ENCODE measurements at places on chromosomes 4 and X. TPM values are rescaled to one million over a fixed set of nuclear protein-coding genes. Genes with fewer than 3 reads are reported as not detected.
A peak's percentile ranks its signal among the peaks of the same experiment; 100 is the strongest.

DNA sequence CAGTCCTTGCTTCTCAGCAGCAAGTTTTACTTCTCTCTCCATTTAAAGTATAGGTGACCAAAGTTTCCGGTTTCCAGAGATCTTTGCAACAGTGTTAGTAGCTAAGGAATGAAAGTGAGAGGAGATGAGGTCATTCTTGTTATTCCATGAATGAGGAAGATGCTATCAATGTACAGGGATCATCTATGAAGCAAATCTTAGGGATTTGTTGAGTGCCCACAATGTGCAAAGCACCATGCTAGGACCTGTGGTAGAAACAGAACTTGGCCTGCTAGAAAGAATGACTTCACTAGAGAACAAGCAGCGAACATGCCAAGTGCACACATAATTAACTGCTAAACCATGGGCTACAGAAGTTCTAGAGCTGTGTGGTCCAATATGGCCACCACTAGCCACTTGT, 112.5 kb downstream of the MID1 start:
- no peak for DNase-seq

DNA sequence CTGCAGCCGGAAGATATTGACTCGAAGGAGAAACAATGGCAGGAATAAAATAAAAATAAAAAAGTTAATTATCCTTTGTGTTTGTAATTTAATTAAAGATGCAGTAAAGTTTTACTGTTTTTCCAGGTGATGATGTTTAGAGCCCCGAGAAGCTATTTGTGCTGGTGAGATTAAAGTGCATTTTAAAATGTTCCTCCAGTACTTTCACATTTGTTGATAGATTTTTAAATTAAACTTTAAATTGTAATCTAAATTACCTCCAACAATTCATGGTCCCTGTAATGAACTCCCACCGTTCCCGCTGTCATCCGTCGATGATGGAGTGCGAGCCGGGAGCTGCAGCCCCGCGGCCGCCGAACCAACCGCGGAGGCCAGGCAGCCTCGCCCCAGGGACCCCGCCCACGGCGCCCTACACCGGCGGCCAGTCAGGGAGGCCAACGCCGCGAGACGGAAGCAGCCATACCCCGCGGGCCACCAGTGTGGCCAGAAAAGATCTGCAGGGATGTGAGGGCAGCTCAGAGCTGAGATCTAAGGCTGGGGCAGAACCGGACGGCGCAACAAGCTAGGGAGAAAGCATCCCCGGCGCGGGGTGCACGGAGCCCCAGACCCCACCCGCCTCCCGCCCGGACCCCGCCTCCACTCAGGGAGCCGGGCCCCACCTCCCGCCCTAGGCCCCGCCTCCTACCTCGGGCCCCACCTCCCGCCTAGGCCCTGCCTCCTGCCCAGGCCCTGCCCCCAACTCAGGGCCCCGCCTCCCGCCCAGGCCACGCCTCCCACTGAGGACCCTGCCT, 104.0 kb downstream of the FAM53A start:
- DNase-seq, result peak; percentile 87

- no peak for DNase-seq
These were observed 114.4 kb downstream of the FRYL start for GRCh38 chr4:48665555-48666186.

- no peak for DNase-seq
These were observed 4.7 kb downstream of the OCRL start for GRCh38 chrX:129544780-129545179.

DNA sequence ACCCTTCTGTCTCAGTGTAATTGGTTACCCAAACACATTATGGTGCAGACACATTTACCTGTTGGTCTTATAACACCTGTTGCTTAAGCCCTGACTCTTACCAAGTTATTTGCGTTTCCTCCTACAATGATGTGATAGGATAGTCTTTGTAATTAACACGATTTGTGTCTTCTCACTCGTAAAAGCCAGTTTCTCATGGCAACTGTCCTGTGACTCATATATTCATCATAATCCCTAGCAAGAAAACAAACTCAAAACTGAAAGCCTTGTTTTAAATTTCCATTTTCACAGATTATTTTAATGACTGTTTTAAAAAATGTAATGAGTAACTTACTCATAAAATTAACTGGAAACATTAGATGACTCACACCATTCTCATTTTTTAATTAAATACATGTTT, 495.2 kb downstream of the NLGN4X start:
- DNase-seq, result no peak

DNA sequence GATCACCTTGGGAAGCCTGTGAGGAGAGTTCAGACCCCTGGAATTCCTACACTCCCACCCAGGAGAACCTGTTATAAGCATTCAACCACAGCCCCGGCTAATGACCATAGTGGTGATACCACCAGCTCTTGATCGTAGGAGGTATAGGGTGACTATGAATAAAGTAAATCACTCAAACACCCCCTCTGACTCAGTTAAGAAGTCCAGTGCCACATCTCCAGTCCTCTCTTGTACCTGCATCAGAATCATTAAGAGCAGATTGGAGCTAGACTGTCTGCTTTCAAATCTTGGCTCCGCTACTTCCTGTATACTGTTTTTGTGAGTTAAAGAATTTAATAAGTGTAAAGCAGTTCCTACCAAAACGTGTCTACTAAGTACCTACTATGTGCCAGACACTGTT, 565.1 kb upstream of the DIPK2B start:
- no peak for DNase-seq

DNA sequence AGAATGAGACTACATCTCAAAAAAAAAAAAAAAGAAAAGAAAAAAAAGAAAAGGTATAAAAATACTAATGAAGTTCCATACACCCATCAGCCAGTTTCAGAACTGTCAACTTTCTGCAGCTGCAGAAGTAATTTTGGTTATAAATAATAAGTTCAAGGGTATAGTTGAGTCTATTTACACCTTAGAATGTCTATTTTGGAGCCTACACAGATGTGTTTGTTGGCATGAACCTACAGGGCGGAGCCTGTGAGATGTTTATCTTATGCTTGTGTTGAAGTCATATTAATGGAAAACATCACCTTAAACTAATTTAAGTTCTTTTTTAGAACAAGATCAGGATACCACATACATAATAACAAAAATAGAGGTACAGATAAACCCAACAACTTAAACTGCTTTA, 85.8 kb downstream of the RAPGEF2 start:
- DNase-seq, result no peak

DNA sequence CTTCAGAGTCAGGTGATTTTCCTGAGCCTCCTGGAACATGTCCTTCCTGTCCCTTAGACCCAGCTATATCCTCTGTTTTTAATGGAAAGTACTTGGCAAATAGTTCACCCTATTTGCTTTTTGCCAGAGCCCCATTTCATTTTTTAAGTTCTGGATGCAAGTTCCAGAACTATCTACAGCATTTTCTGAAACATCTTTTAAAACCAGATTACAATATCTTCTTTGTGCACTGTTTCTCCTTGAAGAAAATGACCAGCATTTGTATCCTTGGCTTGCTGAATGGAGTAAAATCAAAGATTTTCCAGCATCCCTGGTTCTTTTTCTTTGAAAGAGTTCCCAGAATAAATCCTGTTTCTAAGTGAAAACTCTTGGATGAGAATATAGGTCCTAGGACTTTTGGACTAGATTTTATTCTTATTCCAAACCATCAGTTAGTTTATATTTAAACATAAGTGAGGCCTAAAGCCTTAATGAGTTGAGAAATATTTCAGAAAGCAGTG, 224.3 kb downstream of the ANK2 start:
- DNase-seq, result no peak

DNA sequence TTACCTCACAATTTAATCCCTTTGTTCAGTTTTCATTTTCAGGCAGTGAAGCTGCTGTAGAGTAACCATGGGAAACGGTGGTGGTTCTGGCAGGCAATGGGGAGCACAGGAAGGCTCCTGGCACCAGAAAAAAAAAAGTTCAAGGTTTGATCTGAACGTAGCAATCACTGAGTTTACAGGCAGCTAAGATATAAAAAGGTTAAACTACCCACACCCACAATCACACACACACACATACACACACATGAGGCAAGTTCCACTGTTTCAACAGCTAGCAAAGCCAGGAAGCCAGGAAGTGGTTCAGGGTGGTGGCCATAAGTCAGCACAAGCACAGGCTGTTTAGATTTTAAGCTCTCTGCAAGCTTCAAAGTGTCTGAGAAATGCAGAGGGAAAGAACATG, at the start of gene SULT1B1:
Gene SULT1B1, minus strand, starts transcription at position 166 of the 400 bp plus-strand sequence. CDS start 5,403 bp downstream, outside the sequence.
- DNase-seq, result no peak

DNA sequence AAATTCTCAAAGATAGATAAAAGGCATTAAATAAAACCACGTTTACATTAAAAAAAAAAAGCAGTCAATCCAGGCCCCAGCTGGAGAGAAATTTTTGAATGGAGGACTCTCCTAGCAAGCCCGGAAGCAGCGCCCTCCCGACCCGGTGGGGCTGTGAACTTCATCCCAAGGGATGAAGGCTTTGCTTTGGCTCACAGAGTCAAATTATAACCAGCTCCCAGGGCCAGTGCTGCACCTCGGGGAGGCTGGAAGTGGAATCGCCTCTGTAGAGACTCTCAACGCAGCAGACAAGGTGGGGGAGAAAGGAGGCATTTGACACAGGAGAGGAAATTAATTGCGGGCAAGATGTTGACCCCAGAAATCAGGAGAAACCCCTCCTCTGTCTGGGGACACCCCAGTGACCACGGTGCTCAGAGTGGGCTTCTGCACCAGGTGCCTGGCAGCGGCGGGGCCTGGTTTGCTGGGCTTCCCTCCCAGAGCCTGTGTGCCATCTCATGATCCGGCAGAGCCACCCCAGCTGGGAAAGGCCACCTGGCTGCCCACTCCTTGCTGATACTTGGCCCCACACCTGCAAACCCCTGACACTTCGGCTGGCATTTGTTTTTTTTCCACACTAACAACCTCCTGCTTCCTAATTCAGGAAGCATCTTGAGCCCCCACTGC, 71.7 kb downstream of the ABLIM2 start:
- no peak for DNase-seq

- no peak for DNase-seq
These were observed 13.0 kb downstream of the PPP1R3F start for GRCh38 chrX:49282647-49283011.

- DNase-seq, result no peak
These were observed 831.2 kb downstream of the CCSER1 start for GRCh38 chr4:90958256-90958895.

DNA sequence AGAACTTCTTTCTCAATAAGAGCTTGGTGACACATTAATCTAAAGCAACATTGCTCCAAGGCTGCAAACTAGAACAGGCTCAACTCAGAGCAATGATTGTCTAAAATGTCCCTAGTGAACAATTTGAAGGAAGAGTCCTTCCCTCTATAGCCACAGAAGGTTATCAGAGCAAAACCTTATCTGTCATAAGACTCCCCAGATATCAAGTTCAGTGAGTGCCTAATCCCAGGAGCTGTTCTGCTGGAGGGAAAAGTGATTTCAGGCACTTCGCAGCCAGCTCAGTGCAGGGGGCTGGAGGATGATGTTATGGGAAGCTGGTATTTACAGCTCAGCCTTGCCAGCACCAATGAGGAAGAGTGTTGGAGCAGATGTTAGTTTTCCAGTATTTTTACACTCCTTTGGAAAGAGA, 497.5 kb downstream of the INPP4B start:
- DNase-seq, result no peak

DNA sequence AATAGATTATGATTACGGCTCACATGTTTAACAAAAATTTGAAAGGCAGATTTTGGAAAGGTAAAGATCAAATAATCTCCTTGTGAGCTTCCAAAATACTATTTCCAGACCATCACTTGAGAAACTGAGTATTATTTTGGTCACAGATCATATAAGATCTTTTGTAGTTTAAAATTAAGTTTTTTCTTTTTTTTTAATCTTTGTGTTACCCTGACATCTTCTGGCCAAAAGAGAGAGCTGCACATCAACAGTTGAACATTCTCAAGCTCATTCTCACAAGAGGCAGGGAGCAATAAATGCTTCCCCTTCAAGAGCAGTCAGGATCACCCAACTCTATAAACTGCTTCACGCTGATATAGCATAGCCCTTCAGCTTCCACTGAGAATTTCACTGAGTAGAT, 15.9 kb downstream of the TMEM192 start:
- DNase-seq, result no peak

FDCSP gene
- not detected for total RNA-seq

FRMPD3 gene
- total RNA-seq, result 2.6 TPM

PAK3 gene
- 10.8 TPM for total RNA-seq

GRID2 gene
- 1.7 TPM for total RNA-seq

CCDC110 gene
- total RNA-seq, result 0.94 TPM
